Stimulated activated CD4-positive, alpha-beta T cell treated with anti-CD3 and anti-CD28 coated beads, Interleukin-12 subunit alpha, Interleukin-12 subunit beta, amount 100 ng/mL, for 48 hours (primary cell): ENCODE measurements at places on chromosomes 16 and 17.

DNA sequence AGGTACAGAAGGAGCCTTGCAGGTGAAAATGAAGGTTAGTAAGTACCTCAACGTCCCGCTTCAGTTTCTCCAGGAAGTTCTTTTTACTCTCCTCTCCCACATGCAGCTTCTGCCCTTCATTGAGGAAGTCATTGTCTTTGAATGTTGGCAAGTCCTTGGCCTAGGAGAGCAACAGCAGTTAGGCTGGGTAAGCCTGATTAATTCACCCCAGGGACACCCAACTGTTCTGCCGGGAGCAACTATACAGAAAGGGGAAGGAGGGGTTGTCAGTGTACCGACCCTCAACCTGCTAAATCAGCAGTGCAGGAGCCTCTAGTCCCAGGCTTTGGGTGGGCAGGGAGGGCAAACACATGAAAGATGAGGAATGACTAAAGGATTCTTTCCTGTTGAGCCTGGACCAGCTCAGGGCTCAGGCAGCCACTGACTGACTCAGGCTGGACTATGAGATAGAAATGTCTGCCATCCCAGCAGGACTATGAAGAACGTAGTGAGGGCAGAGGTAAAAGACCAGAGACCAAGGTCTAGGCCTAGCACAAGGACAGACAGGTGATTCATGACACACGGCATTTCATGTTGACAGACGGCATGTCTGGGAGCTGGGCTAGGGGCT, 21.6 kb downstream of the PIP4K2B start:
- DNase-seq = no peak

DNA sequence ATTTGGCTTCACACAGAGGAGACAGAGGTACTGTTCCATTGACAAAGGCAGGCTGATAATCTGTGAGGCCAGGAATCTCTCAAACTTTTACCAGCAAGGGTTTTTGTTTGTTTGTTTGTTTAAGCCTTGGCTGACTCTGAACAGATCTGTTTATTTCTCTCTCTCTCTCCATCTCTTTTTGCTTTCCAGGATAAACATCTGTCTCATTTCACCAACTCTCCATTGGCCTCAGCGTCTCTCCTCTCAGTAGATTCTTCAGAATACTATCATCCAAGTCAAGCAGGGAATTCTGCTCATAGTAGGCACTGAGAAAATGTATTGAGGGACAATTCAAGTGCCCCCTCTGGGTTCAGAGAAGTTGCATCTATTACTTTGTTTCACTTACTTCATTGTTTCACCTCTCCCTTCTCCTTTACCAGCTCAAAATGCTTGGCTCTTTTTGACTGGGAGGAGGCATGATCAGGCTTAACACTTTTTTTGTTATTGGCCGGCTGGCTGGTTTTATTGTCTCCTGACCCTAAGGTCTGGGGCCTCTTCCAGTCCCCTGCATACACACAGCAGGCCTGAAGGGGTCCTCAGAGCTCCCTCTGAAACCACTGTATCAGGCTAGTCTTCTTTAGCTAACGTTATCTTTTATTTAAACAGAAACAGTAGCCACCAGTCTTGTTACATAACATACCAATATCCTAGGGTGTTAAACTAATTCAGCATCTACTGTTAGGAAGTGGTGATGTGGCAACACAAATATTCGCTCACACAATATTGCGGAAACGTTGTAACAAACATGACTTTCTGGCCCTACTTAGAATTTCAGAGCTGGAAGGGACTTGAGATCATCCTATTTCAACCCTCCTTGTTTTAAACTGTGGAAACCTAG, 2.0 kb upstream of the YPEL2 start:
- DNase-seq = no peak

GRCh38 chr16:2840914-2841313, 10.8 kb downstream of the ZG16B start:
- no peak for DNase-seq

DNA sequence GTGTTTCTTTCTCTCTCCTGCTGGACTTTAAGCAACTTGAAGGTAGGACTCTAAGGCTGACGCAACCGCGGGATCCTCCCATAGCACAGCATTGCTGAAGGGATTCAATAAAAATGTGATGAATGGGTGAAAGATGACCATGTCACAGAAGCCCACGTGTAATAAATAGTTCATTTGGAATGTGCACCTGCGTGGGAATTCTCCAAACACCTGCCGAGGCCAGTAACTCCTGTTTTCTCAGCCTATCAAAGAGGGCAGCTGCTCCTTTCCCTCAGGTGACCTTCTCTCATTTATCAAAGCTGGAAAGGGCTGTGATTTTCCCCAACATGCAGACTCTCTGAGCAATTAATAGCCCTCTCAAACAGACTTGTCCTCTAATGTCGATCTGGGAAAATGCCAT, 235.7 kb downstream of the STX8 start:
- DNase-seq = no peak

- DNase-seq = no peak
Measured at GRCh38 chr17:82959990-82960418, 119.4 kb upstream of the METRNL start.

DNA sequence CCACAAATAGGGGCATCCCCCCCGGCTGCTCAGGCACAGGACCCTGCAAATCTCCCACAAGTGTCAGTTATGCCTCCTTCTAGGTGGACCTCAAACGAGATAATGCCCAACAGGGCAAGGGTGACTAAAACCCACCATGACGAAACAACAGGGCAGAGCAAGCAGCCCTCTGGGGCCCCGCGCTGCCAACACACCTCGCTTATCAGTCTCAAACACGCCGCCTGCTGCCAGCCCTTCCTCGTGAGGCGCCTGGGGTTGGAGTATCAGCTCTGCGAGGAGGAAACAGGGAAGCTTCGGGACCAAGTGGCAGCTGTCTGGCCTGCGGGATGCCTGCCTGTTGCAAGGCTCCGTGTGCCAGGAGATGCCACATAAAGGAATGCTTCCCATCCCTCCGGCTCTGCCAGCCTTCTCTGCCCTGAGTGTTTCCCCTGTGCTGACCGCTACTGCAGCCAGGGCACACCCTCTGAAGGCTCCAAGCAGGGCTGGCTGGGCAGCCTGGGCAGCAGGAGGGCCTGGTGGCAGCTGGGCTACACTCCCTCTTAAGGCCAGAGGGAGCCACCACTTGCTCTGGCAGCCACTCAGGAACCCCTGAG, 2.5 kb downstream of the SMIM5 start:
- DNase-seq = no peak

- no peak for DNase-seq
Measured at GRCh38 chr17:44996304-44996703, 28.2 kb upstream of the C1QL1 start.

GRCh38 chr16:85420501-85421337, 192.4 kb upstream of the GSE1 start:
- peak; percentile 70 for DNase-seq

DNA sequence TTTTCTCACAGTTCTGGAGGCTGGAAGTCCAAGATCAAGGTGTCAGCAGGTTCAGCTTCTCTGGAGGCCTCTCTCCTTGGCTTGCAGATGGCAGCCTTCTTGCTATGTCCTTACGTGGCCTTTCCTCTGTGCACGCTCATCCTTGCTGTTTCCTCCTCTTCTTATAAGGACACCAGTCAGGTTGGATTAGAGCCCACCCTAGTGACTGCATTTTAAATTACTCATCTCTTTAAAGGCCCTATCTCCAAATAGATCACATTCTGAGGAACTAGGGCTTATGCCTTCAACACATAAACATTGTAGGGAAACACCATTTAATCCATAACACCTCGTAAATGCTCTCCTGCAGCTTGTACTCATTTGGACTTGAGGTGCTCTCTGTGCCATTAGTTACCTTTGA, 36.3 kb downstream of the DHRS7C start:
- no peak for DNase-seq

DNA sequence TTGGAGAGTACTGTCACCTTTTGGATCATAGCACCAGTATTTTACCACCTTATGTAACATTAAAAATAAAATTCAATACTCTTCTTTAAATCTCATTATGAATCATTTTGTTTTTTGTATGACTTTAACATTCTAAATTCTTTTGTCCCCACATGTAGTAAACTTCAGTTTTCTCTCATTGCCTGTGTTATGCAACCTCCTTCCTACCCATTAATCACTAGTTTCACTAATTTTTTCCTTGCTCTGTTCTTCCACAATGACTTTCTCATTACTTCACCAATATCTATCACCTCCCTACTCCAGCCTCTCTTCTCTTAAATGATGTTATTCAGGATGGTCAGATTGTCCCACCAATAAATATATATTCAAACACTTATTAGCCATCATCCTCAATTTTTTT, 68.7 kb downstream of the TTC19 start:
- DNase-seq = no peak

- DNase-seq = no peak
Measured at GRCh38 chr17:65370669-65371131, 190.7 kb downstream of the AXIN2 start.

- no peak for DNase-seq
Measured at GRCh38 chr16:1310832-1311200, 1.4 kb downstream of the UBE2I start.

GRCh38 chr16:87464691-87465300, 28.0 kb downstream of the ZCCHC14 start:
- DNase-seq = peak; percentile 35

GRCh38 chr16:22786691-22787090, 27.3 kb upstream of the HS3ST2 start:
- DNase-seq = no peak

DNA sequence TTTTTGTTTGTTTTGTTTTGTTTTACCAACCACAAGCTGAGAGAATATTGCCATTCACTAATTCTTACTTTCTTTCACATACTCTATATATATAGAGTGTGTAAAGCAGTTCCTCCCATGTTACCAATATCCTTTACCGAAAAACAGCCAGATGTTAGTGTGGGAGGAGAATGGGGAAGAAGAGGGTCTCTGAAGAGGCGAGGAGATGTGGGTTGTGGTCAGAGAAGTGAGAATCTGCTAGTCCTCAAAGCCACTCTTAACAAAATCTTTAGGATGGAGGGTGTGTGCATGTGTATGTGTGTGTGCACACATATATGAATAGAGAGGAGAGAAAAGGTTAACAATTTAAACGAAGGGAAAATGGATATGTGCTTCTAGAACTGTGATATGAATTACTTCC, 80.6 kb downstream of the TUBD1 start:
- no peak for DNase-seq

DNA sequence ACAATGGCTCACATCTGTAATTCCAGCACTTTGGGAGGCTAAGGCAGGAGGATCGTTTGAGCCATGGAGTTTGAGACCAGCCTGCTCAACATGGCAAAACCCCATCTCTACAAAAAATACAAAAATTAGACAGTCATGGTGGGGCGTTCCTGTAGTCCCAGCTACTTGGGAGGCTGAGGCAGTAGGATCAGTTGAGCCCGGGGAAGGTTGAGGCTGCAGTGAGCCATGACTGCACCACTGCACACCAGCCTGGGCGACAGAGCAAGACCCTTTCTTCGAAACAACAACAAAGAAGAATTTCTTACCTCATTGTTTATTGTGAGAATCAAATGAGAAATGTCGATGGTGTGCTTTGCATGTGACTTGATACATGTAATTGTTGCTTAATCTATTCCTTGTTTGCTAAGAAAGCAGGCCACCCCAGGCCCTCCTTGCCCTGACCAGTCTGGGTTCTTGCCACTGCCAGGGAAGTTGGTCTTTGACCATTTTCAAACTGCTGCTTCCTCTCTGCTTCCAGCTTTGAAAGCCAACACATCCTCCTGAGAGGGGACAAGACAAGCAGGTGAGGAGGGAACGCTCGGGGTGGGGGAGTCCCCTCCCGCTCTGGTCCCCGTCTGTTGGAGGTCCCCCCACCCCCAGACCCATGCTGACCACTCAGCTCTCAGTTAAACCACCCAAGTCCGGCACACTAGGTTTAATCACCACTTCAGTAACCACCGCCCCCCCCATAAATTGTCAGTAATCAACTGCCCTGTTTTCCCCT, 47.3 kb upstream of the CPNE2 start:
- DNase-seq = no peak

GRCh38 chr17:78239489-78239931, 8.1 kb downstream of the TMEM235 start:
- no peak for DNase-seq

DNA sequence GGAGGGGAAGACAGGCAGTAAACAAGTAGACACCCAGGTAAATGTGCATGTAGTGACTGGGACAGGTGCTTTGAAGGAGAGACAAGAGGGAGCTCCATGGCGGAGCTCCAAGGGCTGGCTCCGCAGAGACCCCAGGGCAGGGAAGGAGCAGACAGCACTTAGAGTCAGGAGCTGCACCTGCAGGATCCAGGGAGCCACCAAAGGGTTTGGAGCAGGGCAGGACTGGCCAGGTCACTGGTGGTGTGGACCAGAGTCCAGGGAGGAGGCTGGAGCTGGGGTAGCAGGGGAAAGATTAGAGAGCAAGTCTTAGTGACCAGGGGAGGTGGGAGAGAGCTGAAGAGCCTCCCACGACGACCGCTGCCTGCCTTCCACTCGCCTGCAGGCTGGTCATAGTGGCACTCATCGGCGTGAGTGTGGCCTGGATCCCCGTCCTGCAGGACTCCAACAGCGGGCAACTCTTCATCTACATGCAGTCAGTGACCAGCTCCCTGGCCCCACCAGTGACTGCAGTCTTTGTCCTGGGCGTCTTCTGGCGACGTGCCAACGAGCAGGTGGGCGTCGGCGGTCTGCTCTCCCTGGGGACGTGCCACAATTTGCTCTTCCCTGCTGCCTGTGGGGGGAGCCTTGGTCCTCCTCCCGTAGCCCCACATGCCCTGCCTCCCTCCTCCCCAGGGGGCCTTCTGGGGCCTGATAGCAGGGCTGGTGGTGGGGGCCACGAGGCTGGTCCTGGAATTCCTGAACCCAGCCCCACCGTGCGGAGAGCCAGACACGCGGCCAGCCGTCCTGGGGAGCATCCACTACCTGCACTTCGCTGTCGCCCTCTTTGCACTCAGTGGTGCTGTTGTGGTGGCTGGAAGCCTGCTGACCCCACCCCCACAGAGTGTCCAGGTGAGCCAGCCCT, 14.7 kb upstream of the FAM83G start:
- DNase-seq = no peak

GRCh38 chr16:89918453-89919347, at the start of gene MC1R:
Gene MC1R (plus strand): TSS chr16:89918862. CDS start chr16:89919259, 397 bp downstream.
- DNase-seq = no peak

DNA sequence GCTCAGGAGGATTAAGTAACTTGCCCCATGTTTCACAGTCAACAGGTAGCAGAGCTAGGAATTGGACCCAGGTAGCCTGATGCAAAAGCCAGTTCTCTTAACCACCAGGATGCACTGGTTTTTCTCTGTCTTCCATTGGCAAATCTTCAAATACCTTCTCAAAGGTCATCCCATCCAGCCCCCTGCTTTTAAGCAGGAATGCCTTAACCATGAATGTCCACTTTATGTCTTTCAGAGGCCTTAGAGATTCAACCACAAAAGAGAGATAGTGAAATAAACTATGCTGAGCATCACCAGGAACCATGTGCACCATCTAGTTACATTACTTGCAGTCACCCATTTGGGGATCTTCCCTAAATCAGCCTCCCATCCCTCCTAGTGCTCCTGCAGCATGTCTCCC, 94.3 kb downstream of the C17orf67 start:
- no peak for DNase-seq
